ENCODE measurements at places on chromosomes 6 and 20.

GRCh38 chr6:53666271-53666626, 693 bp upstream of the KLHL31 start:
- no peak for DNase-seq

DNA sequence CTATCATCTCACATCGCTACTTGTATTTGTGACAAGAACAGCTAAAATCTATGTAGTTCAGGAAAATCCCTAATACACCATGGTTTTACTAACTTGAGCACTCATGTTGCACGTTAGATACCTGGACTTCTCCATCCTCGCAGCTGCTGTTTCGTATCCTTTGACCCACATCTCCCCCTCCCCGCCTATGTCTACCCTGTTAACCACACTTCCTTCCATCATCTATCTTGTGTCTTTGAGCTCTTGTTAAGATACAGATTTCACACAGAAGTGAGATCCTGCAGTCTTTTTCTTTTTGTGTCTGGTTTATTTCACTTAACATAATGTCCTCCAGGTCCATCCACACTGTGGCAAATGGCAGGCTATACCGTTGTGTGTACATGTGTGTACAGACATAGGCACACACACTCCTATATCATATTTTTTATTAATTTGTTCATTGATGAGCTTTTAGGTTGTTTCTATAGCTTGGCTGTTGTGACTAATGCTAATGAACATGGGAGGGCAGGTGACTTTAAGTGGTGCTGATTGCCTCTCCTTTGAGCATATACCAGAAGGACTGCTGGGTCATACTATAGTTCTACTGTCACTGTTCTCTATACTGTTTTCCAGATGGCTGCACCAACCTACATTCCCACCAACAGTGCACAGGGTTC, 117.8 kb downstream of the WDR27 start:
- no peak for DNase-seq

DNA sequence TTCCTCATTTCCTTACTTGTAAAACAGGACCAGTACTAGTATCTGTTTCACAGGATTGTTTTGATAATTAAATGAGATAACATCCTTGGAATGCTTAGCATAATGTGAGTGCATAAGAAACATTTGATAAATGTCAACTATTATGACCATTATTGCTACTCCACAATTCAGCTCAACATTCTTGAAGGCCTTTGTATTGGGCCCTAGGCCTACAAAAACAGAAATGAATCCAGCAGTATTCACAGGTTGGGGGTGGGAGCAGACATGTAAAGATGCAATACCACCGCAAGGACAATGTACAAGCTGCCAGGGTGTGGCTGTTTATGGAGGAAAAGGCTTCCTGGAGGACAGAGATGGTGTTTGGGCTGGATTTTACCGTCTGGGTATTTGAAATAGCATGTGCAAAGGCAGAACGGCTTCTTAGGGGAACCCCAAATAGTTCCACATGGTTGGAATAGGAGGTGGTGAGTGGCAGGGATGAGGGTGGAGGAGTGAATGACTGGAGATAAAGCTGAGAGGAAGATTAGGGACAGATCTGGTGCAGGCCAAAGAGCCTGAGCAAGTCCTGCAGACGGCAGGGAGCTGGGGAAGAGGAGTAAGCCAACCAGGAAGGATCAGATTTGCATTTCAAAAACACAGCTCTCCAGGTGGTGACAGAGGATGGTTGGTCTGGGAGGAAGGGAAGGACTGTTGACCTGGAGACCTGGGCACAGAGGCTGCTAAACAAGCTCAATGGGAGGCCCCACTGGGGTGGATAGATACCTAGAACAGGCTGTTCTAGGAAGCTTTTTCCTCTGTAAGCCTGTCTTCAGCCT, 57.0 kb upstream of the EPB41L1 start:
- DNase-seq = no peak

- no peak for DNase-seq
Observed at GRCh38 chr20:37020636-37021035, 69.1 kb upstream of the SAMHD1 start.

DNA sequence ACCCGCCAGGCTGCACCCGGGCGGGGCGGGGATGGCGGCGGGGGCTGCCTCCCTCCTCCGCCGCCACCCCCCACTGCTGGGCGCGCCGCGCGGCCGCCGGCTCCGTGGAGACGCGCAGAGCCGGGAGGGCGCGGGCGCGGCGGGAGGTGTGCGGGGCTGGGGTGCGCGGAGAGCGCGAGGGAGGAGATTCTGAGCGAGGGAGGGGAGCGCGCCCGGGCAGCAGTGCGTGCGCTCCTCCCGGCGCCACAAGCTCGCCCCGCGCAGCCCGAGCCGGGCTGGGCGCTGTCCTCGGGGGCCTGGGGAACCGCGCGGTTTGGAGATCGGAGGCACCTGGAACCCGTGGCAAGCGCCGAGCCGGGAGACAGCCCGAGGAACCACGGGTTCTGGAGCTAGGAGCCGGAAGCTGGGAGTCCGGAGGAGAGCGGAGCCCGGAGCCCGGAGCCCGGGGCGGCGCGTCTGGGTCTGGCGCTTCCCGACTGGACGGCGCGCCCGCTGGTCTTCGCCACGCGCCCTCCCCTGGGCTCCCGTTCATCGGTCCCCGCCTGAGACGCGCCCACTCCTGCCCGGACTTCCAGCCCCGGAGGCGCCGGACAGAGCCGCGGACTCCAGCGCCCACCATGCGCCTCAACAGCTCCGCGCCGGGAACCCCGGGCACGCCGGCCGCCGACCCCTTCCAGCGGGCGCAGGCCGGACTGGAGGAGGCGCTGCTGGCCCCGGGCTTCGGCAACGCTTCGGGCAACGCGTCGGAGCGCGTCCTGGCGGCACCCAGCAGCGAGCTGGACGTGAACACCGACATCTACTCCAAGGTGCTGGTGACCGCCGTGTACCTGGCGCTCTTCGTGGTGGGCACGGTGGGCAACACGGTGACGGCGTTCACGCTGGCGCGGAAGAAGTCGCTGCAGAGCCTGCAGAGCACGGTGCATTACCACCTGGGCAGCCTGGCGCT, at the start of gene NTSR1:
Gene NTSR1, plus strand, starts transcription at position 246 of the 946 bp plus-strand sequence. Its CDS starts 372 bp downstream, at position 618.
- DNase-seq = no peak

DNA sequence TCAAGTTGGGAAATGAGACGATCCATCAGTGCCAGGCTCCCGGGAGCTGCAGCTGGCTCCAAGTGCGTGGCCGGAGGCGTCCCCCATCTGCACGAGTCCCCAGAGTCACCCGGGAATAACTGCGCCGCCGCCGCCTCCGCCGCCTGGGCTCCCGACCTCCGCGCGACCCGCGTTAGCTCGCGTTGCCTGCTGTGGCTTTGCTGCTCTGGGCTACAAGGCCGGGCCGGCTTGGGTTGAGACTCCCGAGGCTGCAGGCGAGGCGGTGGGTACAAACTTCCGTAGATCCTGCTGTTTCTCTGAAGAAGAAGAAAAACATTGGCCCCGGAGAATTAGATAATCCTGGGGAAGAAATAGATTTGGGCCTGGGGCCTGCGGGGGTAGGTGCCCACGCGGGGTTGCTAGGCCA, 7.4 kb upstream of the LAMP5 start:
- DNase-seq = no peak

DNA sequence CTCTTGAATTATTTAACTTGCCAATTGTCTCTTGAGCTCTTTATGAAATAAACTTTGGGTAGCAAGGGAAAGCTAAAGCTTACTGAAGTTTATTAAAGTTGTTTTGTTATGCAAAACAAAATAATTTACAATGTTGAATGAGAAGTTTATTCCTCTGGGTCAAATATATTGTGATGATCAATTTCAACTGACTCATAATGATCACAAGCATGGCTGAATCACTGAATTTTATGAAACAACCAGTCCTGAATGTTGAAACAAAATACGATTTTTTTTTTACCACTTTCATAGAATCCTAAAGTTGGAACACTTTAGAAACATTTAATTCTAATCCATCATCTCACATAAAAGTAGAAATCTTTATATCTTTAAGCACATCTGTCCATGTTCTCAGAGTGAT, 110.3 kb downstream of the RWDD2A start:
- DNase-seq = no peak

GRCh38 chr20:2146080-2146867, 44.6 kb downstream of the STK35 start:
- no peak for DNase-seq

GRCh38 chr6:167825332-167826229, 1.1 kb upstream of the AFDN start:
- peak; percentile 41 for DNase-seq

GRCh38 chr20:58169450-58169849, 59.0 kb downstream of the ANKRD60 start:
- peak; percentile 62 for DNase-seq

DNA sequence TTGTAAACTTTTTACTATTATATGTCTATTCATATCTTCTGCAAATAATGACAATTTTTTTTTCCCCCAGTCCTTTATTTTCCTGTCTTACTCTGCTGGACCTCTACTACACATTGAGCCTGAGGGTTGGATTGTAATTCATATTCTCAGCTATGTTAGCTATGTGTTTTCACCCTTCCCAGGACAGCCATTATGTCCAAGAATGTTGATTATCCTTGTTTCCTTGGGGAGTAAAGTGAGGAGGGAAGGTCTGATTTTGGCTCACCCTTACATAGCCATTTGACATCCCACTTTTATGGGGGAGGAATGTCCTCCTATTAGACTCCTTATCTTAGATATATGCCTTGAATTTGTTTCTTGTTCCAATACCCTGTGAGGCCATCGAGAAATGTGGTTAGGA, 17.6 kb upstream of the TBC1D32 start:
- no peak for DNase-seq

DNA sequence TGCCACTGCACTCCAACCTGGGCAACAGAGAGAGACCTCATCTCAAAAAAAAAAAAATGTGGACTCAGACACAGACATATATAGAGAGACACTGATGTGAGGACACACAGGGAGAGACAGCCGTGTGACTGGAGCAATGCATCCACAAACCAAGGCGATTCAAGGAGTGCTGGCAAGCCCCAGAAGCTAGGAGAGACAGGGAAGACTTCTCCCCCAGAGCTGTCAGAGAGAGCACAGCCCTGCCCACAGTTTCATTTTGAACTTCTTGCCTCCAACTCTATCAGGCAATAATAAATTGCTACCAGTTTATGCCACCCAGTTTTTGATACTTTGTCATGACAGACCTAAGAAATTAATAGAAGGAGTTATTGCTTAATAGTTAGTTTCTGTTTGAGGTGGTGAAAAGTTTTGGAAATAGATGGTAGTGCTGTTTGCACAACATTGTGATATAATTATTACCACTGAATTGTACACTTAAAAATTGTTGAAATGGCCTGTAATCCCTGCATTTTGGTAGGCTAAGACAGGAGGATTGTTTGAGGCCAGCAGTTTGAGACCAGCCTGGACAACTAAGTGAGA, 5.1 kb upstream of the MDFI start:
- DNase-seq = no peak

DNA sequence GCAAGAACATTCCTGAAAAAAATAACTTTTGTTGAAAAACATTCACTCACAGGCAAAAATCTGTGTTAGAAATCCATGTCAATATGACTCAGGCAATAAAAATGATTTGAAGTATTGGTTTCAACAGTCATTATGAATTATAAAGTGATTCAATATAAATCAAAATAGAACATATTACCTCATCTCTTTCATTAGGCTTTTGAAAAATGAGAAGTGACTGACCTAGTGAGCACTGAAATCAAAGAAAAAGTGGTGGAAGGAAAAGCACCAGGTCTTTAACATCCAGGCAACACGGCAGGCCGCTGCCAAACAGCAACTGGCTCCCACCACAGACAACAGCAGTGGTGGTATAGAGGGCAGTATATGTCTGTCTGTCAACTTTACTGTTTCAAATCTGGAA, 68.9 kb downstream of the MAN1A1 start:
- DNase-seq = no peak

DNA sequence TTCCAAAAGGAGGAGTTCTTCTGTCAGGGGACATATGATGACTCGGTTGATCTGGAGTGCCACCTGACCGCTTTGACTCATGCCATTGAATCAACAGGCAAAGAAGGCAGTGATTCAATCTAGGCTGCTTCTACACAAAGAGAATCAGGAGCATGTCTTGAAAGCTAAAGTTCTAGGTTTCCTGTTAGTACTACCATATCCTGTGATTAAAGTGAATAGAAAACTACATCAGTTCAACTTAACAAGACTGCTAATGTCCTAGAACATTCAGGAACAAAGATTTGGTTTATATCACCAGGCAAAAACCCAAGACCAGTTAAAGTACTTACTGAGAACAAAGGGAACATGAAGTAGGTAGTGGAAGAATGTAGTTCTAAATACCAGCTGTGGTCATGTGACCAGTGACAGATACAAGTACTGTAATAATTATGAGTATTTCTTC, 216.8 kb upstream of the SGK1 start:
- peak; percentile 11 for DNase-seq

- no peak for DNase-seq
Observed at GRCh38 chr20:22232923-22233322, 351.4 kb downstream of the FOXA2 start.

DNA sequence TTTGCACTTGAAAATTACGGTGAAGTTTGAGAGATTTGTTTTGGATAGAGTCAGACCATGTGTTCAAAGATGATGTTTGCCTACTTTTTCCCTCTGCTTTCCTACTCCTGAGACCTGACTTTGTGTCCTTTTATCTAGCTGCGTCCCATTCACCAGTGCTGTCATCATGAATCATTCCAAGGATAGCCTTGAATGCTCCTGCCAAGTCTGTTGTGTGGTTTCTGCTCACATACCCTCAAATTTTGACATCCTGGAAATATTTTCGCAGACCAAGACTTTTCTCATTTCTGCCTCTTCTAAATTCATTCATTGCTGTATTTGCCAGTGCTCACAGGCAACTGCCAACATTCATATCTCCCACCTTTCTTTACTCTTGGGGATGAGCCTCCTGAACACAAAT, 175.9 kb upstream of the SCGN start:
- peak; percentile 9 for DNase-seq

DNA sequence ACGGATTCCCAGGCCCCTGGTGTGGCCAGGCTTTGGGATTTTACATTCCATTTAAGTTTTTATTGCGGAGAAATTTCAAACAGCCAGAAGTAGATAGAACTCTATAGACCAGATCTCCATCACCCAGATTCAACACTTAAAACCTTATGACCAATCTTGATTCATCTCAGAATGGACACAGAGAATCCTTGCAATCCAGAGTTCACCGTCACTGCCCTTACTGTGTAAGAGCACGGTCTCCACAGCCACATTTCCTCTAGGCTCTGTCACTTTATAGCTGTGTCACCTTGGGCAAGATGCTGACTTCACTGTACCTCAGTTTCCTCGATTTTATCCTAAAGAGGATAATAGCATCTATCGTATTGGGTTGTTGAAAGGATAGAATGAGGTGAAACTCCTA, 979 bp downstream of the ZNF133 start:
- DNase-seq = no peak

DNA sequence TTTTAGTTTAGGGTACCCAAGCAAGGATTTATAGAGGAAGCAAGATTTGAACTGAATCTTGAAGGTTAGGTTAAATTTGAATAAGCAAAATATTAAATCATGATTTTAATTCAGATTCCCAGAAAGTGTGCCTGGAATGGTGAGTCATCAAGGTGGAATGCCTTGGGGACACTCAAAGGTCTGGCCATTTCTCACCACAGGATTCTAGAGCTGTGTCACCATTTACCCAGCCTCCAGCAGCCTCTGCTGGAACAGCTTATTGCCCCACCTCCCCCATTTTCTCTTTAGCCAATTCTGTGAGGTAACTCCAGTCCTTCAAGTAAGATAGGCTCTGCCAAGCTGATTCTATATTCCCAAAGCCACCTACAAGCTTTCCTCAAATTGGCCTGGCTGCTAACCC, 181.4 kb downstream of the SIM1 start:
- DNase-seq = peak; percentile 74

All from AG08395 (cell line).